ENCODE measurements at places on chromosomes 3 and 15.

DNA sequence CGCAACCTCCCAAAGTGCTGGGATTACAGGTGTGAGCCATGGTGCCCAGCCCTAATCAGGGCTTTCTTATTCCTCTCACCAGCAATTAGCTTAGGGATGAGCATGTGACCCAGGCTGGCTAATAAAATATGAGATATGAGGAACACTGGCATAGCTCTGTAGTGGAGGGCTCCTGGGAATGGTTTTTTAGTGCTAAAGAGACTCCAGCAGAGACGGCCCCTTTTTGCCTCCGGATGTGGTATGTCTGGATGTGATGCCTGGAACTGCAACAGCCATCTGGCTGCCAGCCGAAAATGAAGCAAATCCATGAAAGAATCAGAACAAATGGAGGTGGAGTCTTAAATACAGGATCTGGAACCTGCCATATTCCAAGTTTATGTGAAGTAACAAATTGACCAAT, 69.1 kb upstream of the MAGI1 start:
- peak; percentile 79 for DNase-seq

- DNase-seq = no peak
Measured at GRCh38 chr3:96584066-96584465, 230.3 kb upstream of the EPHA6 start.

DNA sequence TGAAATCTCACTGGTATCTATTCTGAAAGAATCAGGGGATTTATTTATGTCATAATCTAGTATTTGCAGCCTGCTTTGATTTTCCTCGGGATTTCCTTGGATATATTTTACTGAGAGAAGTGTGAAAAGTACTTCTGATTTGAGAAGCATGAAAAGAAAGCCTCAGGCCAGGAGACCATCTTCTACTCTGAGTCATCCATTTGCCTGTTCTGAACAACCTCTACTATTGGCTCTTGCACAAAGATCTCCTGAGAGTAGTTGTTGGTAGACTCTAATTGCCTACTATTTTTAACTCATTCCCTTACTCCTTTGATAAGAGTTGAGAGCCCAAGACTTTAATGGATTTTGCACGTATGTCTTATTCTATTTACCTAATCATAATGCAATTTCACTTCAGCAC, 318.9 kb downstream of the BCHE start:
- DNase-seq = peak; percentile 1

- no peak for DNase-seq
Measured at GRCh38 chr15:73746883-73747282, 6.3 kb downstream of the INSYN1 start.

DNA sequence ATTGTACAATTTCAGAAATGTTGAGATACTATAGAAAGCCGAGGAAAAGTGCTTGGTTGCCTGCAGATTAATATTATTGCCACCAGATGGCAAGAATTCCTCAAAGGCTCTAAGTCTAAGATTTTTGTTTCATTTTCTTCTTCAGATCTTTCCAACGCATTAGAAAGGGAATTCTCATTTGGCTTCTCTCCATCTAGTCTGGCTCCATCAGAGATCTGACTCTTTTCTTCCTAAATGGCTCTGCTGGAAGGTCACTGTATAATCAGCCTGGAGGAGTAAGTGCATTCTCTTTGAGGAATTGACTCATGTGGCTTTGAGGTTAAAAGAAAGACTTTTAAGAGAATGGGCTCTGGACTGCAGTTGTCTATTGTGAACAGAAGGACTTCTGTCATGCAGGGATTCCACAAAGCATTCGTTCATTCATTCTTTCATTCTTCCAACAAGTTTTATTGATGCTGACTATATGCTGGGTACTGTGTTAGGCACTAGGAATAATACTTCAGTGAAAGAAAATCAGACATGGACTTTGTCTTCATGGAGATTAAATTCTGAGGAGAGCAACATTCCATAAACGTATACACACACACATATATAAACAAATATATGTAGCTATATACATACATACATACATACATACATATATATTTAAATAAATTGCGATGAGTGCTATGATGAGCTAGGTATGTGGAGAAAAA, 55.3 kb downstream of the SLC28A2 start:
- peak; percentile 69 for DNase-seq

DNA sequence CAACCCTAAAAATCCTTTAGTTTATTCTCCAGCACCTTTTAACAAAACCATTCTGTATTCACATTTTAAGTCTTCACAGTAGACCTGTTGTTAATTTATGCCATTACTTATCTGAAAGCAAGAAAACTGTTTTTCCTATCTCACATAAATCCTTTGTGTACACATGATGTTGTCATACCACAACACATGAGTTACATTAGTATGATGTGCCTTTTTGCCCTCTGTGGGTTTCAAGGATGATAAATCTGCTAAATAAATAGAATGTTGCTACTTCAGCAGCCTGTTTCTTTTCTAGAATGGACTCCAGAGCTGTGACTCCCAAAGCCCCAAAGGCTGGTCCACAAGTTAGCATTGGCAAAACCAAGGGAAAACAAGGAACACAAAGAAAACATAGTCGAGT, 151.6 kb downstream of the SERPINI1 start:
- DNase-seq = peak; percentile 76

GRCh38 chr3:189096092-189096491, 75.7 kb upstream of the TPRG1 start:
- no peak for DNase-seq

DNA sequence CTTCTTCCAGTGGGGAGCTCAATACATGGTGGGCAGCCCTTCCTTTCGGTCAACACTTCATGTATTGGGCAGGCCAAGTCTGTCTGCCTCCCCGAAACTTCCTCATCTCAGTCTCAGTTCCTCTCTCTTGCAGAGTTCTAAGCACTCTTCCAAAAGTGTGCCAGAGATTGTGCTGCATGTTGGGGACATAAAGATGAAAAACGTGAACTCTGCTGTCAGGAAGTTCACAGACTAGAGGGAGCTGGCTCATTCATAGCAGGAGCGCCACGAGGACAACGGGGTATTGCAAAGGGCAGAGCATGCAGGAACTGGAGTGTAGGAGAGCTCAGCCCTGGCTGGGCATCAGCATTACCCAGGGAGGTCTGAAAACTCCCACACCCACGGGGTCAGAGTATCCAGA, 15.3 kb upstream of the EPHB3 start:
- no peak for DNase-seq

- DNase-seq = no peak
Measured at GRCh38 chr3:169295912-169296570, 367.5 kb downstream of the MECOM start.

- no peak for DNase-seq
Measured at GRCh38 chr15:84890670-84891162, 6.3 kb downstream of the SLC28A1 start.

GRCh38 chr3:64417816-64418215, 192.6 kb upstream of the PRICKLE2 start:
- no peak for DNase-seq

GRCh38 chr3:36741285-36741684, 23.1 kb downstream of the DCLK3 start:
- peak; percentile 18 for DNase-seq

- no peak for DNase-seq
Measured at GRCh38 chr3:108124337-108125152, 33.7 kb upstream of the CD47 start.

- no peak for DNase-seq
Measured at GRCh38 chr3:29591579-29591978, 310.7 kb downstream of the RBMS3 start.

GRCh38 chr15:59111251-59111650, 6.3 kb downstream of the CCNB2 start:
- DNase-seq = no peak

GRCh38 chr15:38021259-38021658, 86.8 kb downstream of the TMCO5A start:
- no peak for DNase-seq

GRCh38 chr3:43736558-43737440, 46.1 kb downstream of the ABHD5 start:
- peak; percentile 65 for DNase-seq

GRCh38 chr3:134348524-134348923, 25.7 kb downstream of the AMOTL2 start:
- DNase-seq = peak; percentile 65

DNA sequence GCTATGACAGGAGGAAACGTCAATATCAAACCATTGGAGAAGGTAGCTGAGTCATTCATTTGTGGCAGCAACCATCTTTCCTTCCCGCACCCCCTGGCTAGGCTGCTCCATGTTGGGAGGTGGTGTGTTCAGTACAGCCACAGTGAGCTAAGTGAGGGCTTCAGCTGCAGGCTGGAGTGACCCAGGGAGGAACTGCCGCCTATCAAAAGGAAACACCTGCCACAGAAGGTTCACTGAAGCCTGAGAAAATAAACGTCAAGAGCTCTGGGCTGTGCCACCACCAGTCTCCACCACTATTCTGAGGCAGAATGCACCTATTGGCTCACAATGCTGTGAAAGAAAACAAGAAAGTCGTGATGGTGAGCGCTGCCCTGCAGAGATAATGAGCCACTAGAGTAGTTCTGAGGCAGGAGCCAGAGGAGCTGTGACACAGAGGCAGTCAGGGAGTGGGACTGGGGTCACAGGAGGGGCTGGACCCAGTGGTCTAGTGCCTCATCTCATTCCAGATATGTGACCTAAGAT, 34.8 kb upstream of the CD47 start:
- DNase-seq = no peak

GRCh38 chr3:17136136-17136721, 251.5 kb downstream of the PLCL2 start:
- DNase-seq = no peak

DNA sequence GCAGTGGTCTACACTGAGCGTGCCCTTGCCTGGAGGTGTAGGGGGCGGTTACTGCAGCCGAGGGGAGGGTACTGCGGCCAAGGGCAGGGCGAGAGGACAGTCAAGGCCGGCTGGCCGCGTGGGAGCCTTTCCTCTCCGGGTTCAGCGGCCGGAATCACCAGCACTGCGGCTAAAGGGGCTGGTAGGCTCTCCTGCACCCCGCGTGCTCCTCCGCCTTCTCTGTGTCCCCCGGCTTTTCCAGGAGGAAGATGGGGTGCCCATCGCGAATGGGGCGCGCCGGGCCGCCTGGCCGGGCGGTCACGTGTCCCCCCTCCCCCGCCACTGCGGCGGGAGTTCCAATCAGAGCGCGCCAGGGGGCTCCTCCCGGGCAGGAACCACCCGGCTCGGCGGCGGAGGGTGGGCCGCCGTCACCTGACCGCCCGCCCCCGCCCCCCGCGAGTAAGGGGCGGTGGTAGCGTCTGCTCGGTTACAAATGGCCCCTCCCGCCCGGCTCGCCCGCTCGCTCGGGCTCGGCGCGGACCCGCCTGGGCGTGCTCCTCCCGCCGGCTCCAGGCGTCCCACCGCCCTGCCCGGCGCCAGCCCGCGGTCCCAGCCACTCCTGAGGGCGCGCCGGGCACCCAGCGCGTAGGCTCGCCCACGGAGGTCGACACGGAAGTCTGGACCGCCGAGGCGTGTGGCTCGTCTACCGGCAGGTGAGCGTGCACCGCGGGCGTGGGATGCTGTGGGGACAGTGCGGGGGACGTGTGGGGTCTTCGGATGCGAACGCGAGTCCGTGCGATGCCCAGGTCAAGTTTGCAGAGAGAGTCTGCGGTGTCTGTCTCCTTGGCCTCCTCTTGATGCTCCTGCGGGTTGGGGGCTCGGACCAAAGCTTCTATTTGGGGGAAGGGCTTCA, 242.6 kb upstream of the TOPAZ1 start:
- DNase-seq = peak; percentile 74

DNA sequence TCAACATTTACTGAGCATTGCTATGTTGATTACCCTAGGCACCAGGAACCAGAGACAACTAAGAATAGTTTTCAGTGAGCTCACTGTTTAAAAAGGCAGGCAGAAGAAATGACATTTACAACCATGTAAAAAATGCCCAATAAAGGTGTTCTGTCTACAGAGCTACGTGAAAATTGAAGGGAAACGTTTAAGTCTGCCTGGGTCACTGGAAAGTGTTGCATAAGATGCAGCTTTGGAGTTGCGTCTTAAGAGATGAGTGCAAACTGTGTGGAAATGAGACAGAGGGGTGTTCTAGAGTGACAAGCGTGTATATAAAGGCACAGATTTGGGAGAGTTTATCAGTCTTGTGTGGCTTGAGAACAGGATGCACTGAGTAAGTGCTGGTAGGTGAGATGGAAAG, 278.7 kb upstream of the GOLGA6L4 start:
- no peak for DNase-seq

DNA sequence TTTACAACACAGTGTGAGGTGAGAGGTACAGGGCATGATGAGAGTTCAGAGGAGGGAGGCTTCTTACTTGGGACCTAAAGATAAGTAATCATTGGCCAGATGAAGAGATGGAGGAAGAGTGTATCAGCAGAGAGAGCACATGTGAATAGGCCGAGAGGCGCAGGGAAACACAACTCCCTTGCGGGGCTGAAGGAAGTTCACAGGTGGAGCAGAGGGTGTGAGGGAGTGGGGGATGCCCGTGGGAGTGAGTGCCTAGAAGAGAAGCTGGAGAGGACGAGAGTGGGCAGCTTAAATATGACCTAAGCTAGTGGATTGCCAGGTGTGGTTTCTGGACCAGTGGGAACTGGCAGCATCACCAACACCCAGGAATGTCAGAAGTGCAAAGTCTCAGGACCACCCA, 98.2 kb upstream of the TBC1D5 start:
- DNase-seq = no peak

DNA sequence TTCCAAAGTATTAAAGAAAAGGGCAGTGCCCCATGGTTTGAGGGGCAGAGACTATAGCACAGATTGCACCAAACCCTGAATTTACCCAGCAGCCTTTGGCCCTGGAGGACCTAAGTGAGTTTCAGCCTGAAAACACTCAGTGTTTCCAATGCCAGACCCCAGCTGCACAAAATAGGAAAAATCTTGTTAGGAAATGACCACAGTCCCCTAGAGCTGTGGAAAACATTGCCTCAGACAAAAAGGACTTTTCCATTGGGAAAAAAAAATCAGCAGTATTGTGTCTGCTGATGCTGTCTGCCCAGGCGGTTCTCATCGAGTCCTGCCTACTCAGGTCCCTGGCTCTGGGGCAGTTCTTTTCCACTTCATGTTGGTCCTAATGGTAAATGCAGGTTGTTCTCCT, 121.7 kb upstream of the DLG1 start:
- peak; percentile 35 for DNase-seq

DNA sequence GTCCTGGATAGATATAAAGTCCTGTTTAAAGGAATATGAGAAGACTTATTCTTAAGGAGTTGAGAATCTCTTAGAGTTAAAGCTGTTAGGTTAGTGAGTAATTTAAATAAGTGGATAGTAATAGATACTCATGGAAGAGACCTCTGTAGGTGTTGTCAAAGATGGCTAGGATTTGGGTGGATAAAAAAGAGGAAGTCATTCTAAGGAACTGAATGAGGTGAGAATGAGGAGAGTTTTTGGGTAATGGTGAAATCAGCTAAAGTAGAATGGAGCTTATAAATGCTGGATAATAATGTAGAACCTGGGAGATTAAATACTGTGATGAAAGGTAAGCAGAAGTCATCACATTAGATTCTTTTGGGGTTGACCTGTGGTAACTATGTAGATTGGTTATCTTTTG, 8.1 kb downstream of the ARIH1 start:
- DNase-seq = no peak

Measured in fibroblast of mammary gland (primary cell).